ENCODE measurements at places on chromosomes 13 and 19.

DNA sequence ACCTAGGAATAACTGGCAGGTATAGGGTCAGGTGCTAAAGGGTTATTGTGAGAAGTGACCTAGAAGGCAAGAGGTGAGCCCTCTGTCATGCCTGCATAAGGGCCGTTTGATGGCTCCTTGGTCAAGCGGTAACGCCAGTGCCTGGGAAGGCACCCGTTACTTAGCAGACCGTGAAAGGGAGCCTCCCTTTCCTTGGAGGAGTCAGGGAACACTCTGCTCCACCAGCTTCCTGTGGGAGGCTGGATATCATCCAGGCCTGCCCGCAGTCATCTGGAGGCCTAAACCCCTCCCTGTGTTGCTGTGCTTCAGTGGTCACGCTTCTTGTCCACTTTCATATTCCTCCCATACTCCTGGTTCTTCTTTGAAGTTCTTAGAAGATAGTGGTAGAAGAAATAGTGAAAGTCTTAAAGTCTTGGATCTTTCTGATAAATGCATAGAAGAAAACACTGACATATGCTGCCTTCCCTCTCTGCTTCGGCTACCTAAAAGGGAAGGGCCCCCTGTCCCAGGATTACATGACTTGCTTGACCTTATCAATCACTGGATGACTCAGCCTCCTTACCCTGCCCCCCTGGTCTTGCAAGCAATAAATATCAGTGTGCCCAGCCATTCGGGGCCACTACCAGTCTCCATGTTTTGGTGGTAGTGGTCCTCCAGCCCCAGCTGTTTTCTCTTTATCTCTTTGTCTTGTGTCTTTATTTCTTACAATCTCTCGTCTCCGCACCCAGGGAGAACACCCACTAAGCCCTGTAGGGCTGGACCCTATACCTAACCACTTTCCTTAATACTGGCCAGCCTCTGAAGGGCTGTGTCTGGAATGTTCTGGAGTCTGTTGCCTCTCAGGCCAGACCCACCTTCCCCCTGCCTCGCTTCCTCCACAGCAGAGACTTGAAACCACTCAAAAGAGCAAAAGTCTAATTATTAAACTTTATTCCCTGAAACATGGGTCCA, 16.1 kb upstream of the ABCC4 start:
- no peak for DNase-seq

- DNase-seq: no peak
Measured at GRCh38 chr19:1647501-1648458, 4.6 kb downstream of the TCF3 start.

DNA sequence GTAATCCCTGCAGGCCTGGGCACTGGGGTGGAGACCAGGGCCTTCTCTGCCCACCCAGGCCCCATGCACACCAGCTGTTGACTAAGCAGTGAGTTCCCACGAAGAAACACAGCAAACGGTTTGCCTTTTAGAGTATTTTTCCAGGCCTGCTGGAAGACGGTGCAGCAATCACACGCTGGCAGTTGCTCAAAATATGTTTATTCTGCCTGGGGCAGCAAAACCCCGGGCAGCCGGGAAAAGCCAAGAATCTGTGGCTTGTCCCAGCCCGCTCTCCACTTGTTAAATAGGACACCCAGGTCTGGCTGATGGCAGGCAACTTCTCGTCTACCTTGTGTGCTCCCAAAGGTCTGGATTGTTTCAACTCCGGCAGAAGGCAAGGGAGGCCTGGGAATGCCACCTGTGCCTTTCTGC, 40.8 kb downstream of the GGACT start:
- no peak for DNase-seq

DNA sequence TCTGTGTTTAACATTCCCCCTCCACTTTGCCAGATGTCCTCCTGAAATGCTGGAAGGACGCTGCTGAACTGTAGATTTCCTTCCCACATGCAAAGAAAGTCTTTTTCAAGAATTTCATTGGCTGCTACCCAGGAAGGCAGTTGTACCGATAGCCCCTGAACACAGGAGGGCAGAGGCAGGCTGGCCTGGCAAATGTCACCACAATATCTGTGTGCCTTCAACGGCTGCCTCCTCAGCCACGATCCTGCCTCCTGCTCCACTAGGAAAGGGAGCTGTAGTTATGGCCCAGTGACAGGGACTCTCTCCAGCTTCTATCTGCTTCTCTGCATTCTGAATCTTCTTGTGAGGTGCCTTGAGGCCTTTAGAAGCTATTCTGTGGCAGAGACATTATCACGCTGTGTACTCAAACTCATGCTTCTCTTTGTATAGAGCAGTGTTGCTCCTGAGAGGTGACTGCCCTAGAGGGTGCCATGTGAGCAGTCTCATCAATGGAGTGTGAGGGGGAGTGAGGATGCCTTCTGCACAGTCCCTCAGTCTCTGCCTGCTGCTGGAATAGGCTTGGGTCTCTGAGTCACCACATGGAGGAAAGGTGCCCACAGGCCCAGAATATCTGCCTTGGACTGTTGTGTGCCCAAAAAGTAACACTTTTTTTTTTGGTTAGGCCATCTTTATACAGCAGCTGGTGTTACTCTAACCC, 279.8 kb downstream of the DNAJC15 start:
- DNase-seq: no peak

- DNase-seq: no peak
Measured at GRCh38 chr13:38519229-38519911, 167.5 kb upstream of the FREM2 start.

GRCh38 chr13:36033035-36033434, 98.1 kb downstream of the DCLK1 start:
- DNase-seq: no peak

GRCh38 chr13:51981355-51981754, 29.9 kb downstream of the ATP7B start:
- no peak for DNase-seq

GRCh38 chr13:112689303-112690245, at the start of gene ATP11A:
TSS of gene ATP11A (plus strand) at chr13:112690038. CDS start at chr13:112690417, 379 bp downstream.
- DNase-seq: peak; percentile 81

DNA sequence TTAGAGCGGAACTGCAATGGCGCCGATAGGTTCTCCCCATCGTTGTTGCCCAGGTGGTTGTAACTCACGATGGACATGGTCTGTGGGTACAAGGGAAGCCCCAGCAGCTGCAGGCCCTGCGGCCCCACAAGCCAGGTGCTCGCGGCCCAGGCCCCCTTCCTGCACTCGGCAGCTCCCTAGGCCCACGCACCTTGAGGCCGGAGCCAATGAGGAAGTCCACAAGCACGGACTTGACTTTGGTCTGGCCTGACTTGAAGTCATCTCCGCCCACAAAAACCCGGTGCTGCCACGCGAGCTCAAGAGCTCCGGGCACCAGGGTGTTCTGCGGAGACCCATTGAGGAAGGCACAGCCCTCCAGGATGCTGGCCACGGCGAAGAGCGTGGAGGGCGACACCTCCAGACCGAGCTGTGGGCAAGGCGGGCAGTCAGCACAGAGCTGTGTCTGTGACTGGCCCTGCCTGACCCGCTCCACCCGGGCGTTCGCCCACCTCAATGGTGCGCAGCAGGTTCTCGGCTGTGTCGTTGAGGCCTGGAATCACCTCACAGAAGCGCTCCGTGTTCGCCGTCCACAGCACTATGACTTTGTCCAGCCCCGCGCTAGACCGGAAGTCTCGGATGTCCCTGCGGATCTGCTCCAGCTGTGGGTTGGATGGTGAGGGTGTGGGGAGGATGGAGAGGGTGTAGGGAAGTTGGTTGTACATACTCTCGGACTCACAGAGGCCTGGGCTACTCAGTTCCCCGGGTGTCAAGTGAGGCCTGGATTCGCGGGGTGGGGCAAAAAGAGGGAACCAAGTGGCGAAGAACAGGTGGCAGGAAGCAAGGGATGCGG, 1.9 kb downstream of the ISYNA1 start:
- no peak for DNase-seq

DNA sequence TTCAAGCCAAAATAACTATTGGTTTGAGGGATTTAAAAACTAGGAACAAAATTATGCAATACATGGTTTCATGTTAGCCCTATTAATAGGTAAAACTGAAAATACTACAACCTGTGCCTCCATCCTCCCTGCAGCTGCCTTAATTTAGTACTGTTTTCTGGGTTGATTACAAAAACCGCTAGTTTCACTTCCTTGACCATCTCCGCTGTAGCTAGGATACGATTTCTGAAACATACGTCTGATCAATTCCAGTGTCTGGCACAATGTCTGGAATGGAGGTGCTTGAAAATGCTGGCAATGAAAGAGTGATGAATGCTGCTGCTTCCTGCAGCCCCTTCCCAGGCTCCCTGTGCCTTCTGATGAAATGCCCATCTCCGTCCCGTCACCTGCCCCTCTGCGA, 273.5 kb downstream of the SHISA2 start:
- no peak for DNase-seq

DNA sequence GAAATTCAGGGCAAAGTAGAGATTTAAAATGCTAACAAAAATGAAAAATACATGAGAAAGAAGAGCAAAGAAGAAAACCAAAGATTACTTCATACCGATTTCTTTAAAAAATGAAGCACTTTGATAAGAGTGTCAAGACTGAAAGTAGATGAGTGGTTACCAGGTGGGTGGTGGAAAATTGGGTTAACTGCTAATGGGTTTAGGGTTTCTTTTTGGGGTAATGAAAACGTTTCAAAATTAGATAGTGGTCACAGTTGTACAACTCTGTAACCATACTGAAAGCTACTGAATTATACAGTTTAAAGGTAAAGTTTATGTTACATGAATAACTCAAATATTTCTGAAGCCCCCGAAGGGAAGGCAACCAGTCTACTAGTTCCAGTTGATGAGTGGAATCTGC, 179.4 kb downstream of the NDFIP2 start:
- no peak for DNase-seq

DNA sequence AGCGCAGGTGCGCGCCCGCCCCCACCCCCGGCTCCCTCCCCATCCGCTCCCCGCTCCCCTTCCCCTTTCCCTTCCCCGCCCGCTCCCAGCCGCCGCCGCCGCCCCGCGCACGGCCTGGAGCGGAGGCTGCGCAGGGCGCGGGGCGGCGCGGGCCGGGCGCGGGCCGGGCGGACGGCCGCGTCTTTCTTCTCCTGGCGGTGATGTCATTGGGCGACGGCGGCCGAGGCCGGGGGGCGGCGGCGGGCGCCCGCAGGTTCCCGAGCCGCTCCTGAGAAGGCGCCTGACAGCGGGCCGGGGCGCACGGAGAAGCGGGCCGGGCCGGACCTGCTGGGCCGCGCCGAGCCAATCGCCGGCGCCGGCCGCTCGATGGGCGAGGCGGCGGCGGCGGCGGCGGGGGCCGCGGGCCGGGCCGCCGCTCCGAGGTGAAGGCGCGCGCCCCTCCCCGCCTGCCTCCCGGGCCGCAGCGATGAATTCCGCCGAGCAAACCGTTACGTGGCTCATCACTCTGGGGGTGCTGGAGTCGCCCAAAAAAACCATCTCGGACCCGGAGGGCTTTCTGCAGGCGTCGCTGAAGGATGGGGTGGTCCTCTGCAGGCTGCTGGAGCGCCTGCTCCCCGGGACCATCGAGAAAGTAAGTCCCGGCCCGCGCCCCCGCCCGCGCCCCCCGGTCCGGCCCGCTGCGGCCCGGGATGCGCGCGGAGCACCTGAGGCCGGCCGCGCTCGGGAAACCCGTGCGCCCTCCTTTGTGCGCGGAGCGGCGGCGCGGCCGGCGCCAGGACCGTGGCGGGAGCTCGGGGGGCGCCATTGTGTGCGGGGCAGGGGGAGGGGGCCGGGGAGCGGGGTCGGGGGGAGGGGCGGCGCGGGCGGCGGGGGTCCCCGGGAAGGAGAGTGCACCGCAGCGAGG, at the start of gene ARHGEF7:
Gene ARHGEF7 (plus strand): TSS at position 250 of the 904 bp plus-strand sequence. CDS start 217 bp downstream, at position 467.
- no peak for DNase-seq

- no peak for DNase-seq
Measured at GRCh38 chr19:6058518-6059201, 51.6 kb downstream of the RFX2 start.

GRCh38 chr13:24746618-24747247, 17.2 kb upstream of the RNF17 start:
- DNase-seq: no peak

DNA sequence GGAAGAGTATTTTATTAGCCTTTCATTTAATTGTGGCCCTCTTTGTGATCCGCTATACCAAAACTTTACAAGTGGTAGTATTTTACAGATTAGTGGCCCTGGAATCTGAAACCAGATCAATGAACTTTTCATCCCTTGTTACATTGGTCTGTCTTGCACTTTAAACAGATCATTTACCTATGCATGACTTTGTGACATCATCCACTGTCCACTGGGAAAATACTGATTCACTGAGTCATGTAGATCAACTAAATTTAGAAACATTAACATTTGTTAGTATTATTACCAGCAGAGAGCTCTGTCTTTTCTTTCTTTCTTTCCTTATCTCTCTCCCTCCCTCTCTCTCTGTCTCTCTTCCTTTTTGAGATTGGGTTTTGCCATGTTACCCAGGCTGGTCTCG, 17.5 kb downstream of the PCDH8 start:
- DNase-seq: no peak

GRCh38 chr13:30585748-30586262, 31.9 kb upstream of the USPL1 start:
- no peak for DNase-seq

GRCh38 chr13:24152292-24153214, 8.0 kb upstream of the SPATA13 start:
- DNase-seq: no peak

- DNase-seq: no peak
Measured at GRCh38 chr19:53849237-53849676, 18.4 kb upstream of the MYADM start.

DNA sequence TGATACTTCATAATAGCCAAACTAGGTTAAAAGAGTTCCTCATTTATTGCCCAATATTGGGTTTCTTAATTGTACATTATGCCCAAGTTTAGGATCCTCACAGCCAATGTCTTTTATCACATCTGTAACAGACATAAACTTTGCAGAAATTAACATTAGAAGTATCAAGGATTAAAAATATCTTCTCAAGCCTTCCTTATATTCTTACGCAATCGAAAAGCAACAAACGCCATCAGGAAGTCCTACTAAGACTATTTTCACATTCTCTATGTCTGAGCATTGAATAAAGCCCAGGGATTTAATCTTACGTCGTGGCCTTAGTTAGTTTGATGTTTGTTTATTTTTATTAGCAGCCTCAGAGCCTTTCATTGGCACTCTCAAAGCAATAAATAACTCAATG, 1660.4 kb upstream of the MIR17HG start:
- no peak for DNase-seq

DNA sequence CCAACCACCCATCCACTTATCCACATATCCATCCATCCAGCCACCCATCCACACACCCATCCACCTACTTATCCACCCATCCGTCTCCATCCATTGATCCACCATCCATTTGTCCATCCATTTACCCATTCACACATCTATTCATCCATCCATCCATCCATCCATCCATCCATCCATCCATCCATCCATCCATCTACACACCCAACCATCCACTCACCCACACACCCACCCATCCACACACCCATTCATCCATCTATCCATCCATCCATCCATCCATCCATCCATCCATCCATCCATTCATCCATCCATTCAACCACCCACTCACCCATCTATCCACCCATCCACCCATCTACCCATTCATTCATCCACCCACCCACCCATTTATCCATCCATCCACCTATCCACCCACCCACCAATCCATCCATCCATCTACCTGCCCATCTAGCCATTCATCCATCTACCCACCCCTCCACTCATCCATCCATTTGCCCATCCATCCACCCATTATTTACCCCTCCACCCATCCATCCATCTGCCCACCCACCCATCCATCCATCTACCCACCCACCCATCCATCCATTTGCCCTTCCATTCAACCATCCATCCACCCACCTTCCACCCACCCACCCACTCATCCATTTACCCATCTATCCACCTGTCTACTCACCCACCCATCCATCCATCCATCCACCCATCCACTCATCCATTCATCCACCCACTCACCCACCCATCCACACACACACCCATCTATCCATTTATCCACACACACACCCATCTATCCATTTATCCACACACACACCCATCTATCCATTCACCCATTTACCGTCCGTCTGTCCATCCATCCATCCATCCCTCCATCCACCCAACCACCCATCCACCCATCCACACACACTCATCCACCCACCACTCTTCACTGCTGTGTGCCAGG, 2.5 kb upstream of the TMPRSS9 start:
- no peak for DNase-seq
